ENCODE measurements at places on chromosomes 11 and 22.

GRCh38 chr11:116426761-116427160, 346.0 kb downstream of the BUD13 start:
- H3K27ac ChIP-seq, result no peak overlapping the region
- DNase-seq, result no peak
- no peaks in the 10 kb centered on the region for H3K36me3 ChIP-seq
- H3K4me1 ChIP-seq, result no peaks in the 10 kb centered on the region
- no peak overlapping the region for H3K4me3 ChIP-seq

GRCh38 chr11:32962016-32962415, 53.7 kb upstream of the DEPDC7 start:
- H3K4me1 ChIP-seq, result no peaks in the 10 kb centered on the region
- DNase-seq, result no peak
- H3K36me3 ChIP-seq, result no peaks in the 10 kb centered on the region

- H3K27me3 ChIP-seq, result no peaks in the 10 kb centered on the region
- H3K4me1 ChIP-seq, result peaks cover 23% of the 10 kb centered on the region
- no peak overlapping the region for H3K27ac ChIP-seq
- H3K4me3 ChIP-seq, result no peak overlapping the region
- no peaks in the 10 kb centered on the region for H3K36me3 ChIP-seq
These were observed 4.3 kb upstream of the APOL6 start for GRCh38 chr22:35643991-35644390.

- H3K27ac ChIP-seq, result no peak overlapping the region
These were observed 290.7 kb downstream of the NTM start for GRCh38 chr11:131661132-131661531.
